ENCODE measurements at places on chromosomes 7 and 10.

DNA sequence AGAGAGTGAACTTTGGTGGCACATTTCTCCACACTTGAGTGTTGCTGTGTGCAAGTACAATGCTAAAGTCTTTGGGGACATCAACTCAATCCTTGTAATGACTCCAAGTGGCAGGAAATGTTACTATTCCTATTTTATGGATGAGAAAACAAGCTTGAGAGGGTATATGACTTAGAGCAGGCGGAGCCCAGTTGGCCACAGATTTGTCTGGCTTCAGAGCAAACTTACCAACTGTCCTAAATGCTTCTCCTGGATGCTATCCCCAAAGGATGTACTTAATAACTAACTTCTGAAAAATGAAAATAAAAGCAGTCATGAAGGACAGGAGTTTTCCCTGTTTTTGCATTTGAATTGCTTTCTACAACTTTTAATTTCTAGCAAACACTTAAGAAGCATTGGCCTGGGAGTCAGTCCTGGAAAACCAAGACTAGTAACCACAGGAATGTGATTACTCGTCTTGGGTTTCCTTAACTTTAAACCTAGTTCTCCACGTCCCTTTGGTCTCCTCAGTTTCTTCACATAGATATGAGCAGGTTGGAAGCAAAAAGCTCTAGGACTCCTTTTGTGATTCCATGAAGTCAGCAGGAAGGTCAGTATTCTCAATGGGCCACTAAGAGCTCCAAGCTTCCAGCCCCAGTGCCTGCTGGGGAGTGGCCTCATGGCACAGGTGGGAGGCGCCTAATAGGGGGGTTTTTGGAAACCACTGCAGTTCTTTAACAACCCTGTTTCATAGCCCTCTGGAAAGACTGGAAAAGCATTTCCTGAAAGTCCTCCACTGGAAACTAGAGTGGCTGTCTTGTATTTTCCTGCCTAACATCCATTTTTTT is 140.8 kb downstream of the GLCCI1 start:
- DNase-seq: no peak

DNA sequence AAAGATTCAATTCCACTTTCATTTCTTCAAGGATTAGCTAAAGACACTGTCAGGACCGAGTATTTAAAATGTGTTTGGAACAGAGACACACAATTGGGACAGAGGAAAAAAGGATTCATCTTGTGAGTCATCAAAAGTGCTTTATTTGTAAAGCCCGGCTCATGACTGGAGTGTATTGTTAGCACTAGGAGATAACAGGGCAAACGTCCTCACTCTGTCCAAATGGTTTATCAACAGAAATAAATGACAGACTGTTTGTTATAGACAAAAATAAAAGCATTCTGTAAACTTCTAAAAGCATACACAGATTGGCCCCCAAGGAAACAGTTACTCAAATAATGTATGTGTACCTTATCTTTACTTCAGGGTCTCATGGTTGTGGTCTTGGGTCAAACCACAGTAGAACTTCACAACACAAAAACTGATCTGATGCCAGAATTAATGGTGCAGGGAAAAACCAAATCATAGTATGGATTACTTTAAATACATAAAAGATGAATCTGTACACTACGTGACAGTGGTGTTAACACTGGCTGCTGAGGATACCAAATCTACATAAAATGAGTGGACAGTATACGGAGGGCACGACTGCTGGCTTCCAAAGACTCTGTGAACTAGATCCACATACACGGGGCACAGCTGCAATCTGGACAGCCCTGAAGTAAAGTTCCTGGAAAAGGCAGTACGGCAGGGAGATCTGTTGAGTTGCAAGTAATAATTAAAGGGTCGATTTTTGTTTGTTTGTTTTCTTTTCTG is 179.4 kb downstream of the PIP4K2A start:
- no peak for DNase-seq

DNA sequence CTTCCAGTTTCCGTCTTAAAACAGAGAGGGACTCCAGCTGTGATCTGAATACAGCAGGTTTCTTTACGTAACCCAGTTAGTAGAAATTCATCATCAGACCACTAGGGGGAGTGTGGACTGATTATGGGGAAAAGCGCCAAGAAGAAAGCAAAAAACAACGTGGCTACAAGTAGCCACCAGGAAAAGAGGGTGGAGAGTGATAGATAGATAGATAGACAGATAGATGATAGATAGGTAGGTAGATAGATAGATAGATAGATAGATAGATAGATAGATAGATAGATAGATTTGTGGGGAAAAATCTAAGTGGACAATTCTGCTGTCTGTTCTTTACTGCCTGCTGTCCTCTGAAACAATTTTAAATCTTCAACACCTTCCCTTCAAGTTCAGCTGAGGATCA is 12.7 kb upstream of the AKR1B10 start:
- DNase-seq: no peak

DNA sequence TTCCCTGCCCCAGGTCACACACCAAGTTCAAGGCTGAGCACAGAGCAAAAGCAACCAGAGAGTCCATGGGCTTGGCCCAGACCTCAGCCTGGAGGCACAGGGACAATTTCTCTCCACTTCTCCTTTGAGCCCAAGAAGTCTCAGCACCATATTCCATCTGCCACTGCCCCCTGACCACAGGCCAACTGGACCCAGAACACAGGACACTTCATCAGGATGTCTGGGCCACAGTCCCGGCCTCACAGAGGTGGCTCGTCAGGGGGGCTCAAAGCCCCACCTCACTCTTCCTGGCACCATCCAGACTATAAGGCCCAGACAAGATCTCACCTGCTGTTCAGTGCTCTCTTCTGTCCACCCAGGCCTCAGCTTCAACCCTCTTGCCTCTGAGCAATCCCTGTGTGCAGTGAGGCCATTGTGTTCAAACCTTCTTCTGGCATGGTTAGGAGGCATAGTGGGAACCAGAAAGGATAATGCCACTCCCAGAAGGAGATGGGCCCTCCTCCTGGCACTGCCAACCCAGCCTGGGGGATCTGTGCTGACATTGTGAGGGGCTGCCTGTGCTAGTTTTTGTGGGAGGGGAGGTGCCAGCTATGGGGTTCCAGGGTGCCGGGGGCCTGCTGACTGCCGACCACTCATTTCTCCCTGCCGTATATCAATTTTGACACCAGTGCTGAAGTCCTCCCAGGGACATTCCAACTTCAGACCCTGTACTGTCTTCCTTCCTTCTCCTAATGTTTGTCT is 49.7 kb upstream of the ANTXRL start:
- no peak for DNase-seq

DNA sequence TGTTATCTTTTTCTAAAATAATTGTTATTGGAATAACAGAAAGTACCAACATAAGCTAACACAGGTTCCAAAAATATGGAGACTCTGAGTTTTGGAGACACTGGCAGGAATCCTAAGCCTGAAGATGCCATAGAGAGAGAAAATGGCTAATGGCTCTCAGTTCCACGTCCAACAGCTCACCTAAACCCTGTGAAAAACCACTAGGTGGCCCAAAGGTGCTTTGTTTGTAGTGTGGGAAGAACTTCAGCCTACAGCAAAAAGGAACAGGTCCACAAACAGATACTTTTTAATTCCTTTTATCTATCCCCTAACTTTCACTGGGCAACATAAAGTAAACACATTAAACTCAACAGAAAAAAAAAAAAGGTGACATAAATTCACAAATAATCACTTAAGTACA is 272.3 kb downstream of the SEMA3D start:
- no peak for DNase-seq

DNA sequence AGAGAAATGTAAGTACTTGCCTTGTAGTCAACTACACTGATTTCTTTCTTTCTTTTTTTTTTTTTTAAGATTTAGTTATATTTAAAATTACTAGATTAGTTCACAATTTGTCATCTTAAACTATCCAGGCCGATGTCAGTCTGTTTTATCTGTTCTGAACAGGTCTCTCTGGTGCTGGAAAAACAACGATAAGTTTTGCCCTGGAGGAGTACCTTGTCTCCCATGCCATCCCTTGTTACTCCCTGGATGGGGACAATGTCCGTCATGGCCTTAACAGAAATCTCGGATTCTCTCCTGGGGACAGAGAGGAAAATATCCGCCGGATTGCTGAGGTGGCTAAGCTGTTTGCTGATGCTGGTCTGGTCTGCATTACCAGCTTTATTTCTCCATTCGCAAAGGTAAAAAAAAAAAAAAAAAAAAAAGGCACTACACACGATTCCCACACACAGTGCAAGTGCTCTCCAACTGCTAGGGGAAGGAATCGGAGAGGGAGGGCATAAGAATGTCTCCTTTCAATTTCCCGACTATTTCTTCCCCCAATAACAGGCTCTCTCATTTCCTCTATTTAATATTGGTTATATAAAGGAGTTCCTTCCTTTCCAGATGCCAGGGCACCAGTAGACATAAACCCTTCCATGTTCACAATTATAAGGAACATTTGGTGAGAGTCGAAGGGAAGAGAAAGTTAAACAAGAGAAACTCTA is 53.4 kb downstream of the PAPSS2 start:
- no peak for DNase-seq

DNA sequence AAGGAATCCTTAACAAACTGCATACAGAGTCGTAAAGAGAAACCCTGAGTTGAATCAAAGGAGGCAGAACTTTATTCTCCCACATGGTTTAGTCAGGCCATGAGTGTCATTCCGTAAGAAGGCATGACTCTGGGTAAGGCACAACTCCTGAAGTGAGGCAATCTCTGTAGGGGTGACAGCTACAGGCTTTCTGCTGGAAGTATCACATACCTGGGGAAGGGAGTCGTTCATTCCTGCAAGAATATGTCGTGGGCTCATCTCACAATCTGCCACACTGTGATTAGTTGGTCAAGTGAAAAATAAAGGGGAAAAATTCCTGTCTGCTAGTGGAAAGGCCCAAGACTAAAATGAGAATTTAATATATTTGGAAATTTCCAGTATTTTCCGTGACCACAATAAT is 392.6 kb downstream of the POM121L12 start:
- DNase-seq: no peak

- DNase-seq: no peak
These were observed 199.5 kb upstream of the PPP2R2D start for GRCh38 chr10:131701131-131701947.

DNA sequence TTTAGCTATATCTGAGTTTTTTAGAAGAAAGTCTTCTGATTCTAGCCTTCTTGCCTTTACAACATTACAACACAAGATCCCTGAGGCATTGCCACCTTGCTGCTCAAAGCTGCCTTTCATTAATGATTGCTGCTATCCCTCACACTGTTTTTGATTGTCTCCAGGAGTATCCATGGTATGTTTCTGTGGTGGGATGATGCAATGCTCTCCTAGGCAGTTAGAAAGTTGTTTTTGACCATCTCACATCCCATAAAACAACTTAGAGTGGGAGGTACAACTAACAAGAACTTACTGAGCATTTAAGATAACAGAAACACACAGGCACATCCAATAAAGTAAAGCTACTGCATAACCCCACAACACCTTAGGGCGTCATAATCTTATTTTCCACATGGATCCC is 1156.0 kb upstream of the LRRTM3 start:
- DNase-seq: no peak

DNA sequence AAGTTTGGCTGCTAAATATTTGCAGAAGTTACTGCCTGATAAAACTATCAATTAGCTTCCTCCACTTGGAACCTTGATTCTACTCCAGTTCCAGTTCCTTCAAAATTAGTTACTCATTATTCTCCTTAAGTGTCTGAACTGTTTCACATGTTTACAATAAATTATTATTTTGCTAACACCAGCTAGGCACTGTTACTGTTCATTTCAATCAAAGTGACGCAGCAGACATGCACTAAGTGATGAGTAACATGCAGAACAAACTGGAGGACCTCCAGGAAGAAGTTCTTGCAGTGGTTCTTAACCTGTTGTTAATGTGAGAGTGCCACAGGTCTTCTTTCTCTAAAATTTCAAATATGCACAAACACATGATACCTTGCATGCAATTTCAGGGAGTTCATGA is 491.8 kb upstream of the SEMA3A start:
- DNase-seq: no peak

DNA sequence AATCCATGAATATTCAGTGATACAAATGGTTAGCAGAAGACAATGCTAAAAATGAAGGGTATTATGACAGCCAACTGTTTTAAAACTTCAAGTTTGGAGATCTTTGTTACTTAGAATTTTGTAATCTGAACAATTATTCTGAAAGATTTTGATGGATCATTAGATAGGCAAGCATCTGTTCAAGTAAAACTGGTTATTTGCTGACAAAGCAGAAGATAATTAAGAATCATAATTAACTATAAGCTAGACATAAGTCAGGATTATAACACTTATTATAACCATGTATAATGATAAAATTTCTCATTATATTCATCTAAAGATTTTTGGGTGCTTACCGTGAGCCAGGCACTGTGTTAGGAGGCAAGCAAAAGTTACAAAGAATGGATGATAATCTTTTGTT is 1145.1 kb downstream of the CNTNAP2 start:
- no peak for DNase-seq

- DNase-seq: no peak
These were observed 158.0 kb upstream of the ITGB1 start for GRCh38 chr10:33115738-33116719.

DNA sequence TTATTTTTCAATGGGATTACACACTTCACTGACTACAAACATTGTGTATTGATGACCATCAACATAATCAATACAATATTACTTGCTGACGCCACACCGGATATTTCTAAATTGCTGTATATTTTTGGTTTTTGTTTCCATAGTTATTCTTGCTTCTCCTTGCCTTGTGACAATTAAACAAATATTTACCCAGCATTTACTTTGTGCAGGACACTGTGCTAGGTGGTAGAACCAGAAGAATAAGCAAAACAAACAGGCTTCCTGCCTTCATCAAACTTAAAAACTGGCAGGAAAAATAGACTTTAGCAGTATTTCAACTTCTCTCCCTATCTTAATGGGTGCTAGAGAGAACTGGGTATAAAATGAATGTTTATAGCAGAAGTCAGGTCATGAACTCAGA is 50.6 kb downstream of the ZNF277 start:
- no peak for DNase-seq

- DNase-seq: no peak
These were observed 13.4 kb downstream of the PRKAG2 start for GRCh38 chr7:151863386-151864079.

DNA sequence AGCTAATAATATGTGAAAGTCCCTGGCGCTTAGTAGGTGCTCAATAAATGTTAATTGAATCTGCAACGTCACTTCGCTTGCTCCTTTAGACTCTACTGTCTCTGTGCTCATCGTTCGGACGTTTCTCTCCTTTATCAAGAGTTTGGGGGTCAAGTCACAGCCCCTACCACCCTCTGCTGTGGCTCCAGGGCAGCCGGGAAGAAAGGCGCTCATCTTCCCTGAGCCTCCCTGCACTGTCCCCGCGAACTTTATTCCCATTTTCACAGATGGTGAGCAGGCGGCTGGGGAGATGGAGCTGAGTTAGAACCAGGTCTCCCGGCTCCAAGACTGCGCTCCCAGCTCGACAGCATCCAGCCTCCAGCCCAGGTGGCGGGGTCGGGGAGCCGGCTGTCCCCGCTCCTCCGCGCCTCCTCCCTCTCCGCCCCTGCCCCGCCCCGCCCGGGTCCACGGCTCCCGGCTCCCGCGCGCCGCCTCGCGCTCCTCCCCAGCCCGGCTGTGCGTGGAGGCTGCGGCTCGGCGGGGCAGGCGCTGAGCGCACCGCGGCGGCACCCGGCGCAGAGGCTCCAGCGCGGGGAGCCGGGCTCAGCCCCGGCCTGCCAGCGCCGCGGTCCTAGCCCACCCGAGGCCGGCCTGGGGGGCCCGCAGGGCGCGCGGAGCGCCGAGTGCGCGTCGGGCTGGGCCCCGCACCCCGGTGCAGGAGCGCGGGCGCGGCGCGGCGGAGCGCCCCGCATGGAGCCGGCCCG is at the start of gene CLEC2L:
Gene CLEC2L (plus strand): TSS at position 487 of the 743 bp plus-strand sequence. CDS start 243 bp downstream, at position 730.
- no peak for DNase-seq
